ENCODE measurements at places on chromosomes 6 and 20.

DNA sequence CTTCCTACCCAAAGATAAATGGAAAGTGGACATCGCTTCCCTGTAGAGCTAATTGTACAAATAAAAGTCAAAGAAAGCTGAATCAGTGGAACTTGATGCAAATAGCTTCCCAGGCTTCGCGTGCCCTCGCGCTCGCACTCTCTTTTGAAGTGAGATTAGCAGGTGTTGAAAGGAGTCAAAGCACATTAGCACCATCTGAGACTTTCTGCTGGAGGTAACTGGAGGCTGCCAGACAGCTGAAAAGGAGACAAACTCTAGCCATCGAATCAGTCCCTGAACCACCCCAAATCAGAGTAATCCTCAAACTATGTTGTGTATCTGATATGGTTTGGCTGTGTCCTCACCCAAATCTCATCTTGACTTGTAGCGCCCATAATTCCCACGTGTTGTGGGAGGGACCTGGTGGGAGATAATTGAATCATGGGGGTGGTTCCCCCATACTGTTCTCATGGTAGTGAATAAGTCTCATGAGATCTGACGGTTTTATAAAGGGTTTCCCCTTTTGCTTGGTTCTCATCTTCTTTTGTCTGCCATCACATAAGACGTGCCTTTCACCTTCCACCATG, 23.7 kb downstream of the SULF2 start:
- no peak for DNase-seq

DNA sequence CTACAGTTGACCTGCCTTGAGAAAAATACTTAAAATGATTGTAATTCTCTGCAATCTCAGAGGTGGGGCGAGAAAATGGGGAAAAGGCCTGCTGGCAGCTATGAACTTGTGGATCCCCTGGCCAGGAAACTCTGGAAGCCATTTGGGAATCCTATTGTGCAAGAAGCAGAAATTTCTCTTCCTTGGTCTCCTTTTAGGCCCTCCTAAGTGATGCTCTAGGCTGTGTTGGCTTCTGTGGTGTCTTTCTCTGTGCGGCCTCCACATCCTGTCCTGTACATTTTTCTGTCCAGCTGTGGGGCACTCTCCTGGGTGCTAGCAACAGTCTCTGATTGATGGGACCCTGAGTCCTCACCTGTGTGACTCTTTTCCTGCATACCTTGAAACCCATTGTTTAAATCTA, 290.9 kb downstream of the FARS2 start:
- DNase-seq = no peak

DNA sequence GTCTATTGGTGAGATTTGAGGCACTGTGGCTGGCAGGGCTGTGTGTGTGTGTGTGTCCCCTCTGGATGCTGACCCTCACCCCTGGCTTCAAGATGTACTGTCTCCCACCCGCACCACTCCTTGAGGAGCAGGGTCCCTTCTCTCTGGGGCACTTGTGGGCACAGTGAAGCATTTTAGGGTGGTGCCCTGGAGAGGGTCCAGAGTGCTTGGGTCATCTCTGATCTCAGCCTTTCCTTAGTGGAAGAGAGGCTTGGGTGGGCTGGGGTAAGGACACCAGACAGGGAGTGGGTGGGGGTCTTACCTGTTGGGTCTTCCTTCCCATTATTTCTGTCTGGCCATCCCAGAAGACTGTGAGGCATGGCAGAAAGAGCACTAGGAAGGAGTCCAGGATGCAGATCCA, 66.1 kb downstream of the EFCAB8 start:
- no peak for DNase-seq

- DNase-seq = no peak
These were observed 244.2 kb downstream of the RFPL4B start for GRCh38 chr6:112591329-112591728.

DNA sequence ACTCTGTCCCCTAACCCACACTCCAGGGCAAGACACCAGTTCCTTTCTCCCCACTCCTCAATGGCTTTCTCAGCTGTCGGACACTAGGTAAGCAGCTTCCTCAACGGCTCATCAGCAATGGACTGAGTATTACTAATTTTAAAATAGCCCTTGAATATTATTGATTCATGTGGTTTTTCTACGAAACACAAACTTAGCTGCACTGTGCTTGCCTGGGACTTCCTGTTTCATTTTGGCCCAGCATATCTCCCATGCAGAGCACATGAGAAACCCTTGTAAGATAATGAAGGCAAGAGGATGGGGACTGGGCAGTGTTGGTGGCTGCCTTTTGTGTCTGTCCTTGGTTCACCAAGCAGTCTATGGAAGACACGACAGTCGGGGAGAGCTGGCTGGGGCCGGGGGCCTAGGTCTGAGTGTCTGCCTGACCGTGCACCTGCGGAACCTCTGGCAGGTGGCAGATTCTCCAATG, 48.9 kb downstream of the RNASET2 start:
- DNase-seq = no peak

GRCh38 chr6:145080651-145081050, 654.7 kb downstream of the EPM2A start:
- no peak for DNase-seq

- DNase-seq = no peak
These were observed 41.7 kb downstream of the ZMYND8 start for GRCh38 chr20:47314647-47315338.

DNA sequence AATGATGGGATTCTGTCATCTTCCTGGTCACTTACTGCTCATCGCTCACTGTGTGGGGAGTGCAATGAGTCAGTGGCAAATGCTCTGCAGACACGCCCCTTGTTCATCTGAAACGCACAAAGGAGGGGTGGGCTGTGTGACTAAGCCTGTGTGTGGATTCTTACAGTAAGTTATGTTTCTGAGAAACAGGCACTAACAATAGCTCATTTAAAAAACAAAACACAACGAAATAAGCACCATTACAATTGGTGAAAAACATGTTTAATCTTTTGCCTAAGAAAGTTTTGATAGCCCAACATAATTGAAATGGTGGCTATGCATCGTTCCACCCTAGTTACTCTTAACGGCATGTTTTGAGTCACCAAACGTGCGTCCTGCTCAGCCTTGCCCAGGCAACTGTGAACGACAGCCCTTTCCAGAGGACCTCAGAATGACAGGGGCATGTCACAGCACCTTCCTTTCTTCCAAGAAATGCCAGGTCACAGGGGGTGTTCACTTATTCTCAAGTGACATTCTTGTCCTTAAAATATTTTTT, 118.4 kb upstream of the SGK1 start:
- DNase-seq = peak; percentile 48

DNA sequence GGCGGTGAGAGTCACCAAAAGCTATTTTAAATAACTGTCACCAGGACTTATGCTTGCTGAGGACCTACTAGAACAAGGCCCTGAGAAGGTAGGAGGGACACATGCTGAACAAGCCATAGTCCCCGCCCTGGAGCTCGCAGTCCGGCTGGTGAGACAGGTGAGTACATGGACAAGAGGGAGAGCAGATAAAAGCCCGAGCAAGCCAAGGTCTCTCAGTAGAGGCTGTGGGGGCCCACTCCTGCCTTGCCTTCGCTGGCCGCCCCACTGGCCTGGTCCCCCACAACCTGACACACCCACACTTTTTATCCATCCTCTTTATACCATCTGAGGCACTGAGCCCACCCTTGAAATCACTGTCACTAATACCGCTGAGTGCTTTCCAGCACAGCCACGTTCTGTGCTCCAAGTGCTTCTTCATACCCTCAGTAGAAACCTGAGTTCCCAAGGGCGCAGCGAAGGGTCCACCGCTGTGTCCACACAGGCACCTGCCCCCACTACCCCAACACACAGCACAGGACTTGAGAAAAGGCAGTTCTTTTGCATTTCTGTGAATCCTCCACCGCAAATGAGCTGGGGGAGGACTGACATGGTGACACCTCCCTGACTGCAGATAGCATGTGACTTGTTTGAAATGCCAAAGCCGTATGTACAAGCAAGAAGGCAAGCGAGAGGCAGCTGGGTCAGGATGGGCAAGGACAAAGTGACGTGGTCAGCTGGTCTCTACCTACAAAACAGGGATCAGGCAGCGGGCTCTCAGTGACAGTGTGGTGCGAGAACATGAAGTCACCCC, 12.1 kb downstream of the DDRGK1 start:
- DNase-seq = no peak

- no peak for DNase-seq
These were observed 32.5 kb downstream of the SUN5 start for GRCh38 chr20:32971703-32972161.

DNA sequence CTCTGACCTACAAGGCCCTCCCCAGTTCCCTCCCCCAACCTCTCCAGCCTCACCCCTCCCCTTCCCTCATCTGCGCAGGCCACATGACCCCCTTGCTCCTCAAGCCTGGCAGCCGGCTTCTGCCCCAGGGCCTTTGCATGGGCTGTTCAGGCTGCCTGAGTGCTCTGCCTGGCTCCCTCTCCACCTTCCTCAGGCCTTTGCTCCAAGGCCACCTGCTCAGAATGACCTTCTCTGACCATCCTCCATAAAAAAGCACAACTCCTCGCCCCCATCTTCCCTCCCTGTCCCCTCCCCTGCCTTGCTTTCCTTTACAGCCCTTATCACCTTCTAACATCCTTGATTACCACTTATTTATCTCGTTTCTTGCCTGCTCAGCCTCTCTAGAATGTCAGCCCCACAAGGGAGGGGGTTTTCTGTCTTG, 38.7 kb downstream of the SPDEF start:
- no peak for DNase-seq

- DNase-seq = no peak
These were observed 15.4 kb downstream of the C6orf141 start for GRCh38 chr6:49565855-49566254.

- DNase-seq = no peak
These were observed 15.3 kb upstream of the SPDEF start for GRCh38 chr6:34571388-34571787.

DNA sequence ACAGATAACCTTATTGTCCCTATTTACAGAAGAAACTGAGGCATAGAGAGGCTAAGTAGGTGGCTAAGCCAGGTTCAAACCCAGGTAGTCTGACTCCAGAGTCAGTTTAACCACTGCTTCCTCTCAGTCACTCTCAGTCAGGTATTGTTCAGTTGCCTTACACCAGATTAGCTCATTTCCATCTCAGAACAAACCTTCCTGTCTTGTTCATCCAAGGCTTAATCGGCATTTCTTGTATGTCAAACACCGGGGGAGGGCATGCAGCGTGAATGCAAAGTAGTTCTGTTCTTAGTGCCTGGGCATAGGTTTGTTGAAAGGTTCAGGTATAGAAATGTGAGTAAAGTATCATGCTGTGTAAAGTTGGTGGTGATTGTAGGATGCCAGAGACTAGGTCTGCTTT, 51.7 kb downstream of the CTNNBL1 start:
- no peak for DNase-seq

- DNase-seq = no peak
These were observed 316.7 kb upstream of the MARCKS start for GRCh38 chr6:113540466-113540865.

- DNase-seq = no peak
These were observed 36.8 kb downstream of the GCNT2 start for GRCh38 chr6:10557913-10558312.

- no peak for DNase-seq
These were observed 293.9 kb downstream of the KIF16B start for GRCh38 chr20:16279320-16279719.

DNA sequence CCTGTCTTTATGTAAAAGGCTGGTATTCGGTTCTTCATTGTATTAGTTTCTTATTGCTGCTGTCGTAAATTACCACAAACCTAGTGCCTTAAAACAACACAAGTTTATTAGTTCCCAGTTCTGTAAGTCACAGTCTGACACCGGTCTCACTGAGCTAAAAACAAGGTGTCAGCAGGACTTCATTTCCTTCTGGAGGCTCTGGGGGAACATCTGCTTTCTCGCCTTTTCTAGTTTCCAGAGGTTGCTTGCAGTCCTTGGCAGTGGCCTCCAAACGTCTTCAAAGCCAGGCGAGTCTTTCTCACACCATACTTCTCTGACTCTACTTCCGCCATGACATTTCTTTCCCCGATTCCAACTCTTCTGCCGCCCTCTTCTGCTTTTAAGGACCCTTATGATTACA, 43.0 kb upstream of the ZFAND3 start:
- DNase-seq = no peak

- DNase-seq = no peak
These were observed 13.9 kb downstream of the JAG1 start for GRCh38 chr20:10659651-10660601.

DNA sequence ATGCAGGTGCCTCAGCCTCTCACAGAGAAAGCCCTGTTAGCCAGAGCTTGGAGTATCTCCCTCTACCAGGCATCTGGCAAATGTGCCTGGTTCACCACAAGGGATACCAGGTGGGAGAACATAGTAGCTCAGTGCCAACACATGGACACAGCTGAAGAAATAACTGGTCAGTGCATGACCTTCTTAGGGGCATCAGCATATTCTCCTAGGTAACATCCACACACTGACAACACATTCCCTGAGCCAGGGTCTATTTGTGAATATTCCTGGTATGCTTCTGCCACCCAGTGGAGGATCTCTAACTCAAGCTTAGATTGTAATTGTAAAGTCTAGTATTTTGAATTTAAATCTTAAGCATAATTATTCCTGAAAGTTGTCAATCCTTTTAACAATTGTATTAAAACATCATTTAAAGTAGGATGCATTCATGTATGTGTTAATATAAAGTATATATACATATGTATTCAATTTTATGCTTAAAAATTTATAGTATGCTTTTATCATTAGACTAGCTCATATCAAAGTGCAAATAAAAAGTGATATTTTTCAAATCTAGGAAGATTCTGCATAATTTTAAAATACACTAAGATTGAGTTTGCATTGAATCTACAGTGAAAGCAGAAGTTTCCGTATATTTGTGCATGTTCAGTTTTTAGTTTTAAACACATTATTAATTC, 45.3 kb upstream of the COL21A1 start:
- no peak for DNase-seq

DNA sequence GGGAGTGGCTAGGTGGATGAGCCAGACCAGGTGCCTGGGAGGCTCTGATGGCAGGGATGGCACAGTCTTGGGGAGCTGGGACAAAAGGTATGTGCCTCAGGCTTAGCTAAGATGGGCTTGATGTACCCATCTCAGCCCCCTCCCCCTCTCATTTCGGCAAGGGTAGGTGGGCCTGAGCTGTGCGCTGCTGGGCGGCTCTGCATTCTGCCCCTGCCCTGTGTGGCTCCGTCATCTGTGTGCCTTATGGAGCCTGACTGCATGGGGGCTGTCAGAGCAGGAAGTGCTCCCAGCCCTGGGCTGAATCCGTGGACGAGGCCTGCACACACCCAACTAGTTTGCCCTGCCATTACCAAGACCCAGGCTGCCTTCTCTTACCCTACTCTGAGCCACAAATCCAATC, 54.7 kb downstream of the PYGB start:
- DNase-seq = no peak

DNA sequence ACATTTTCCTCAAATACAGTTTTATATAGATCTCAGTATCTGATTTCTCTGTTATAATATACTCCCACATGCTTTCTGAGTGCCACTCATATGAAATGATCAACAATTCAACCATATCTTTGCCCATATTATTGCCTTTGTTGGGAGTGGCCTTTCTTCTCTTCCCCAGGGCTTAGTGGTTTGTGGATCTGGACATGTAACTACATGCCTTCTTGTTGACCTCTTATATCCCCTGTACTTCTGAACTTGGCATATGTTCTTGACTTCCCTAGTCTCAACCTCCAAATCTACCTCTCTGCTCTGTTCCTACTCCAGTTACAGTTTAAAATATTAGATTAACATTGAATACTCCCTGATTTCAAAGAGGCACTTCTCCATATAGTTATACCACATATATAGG, 34.3 kb upstream of the PRIM2 start:
- DNase-seq = no peak

All from stimulated activated CD4-positive, alpha-beta T cell treated with anti-CD3 and anti-CD28 coated beads, Interleukin-2, amount 100 ng/mL, for 48 hours (primary cell).